Activated CD8-positive, alpha-beta T cell treated with anti-CD3 and anti-CD28 coated beads for 36 hours (primary cell): ENCODE measurements at places on chromosomes 1 and 21.

DNA sequence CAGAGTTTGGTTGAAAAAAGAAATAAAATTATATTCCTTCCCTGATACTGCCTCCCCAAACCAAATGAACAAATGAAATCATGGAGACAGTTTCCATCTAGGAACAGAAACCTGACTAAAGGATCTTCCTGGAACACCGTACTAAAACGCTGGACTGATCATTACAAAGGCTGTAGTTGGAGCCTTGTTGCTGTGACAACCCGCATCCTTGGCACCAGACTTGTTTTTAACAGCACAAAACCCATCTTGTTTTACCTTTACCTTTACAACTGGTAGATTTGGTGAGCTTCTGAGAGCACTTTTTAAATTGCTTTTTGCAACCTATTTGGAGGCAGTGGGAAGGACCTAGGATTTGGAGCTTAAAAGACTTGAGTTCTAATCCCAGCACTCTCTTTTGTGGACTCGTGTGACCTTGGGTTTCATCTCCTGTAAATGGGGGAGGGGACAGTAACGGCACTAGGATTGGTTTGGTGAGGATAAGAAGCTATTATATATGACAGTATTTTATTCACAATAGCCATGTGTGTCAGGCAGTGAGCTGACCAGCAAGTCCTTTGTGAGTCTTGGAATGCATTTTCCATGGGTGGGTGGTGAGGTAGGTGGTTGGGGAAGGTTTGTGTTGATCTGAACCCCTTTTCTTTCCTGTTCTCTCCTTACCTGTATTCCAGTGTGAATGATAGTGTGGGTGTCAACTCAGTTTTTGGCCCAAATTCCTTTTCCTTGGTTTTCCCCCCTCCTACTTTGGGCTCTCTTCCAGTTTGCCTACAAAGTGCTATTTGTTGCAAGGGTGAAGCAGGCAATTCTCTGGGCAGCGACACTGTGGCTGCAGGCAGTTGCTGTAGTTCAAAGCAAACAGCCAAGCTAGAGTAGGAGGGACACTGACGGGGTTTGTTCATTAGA, 12.6 kb downstream of the LRRC8D start:
- DNase-seq, result no peak
- H3K4me1 ChIP-seq, result peaks cover 16% of the 10 kb centered on the region
- no peak overlapping the region for H3K4me3 ChIP-seq
- no peaks in the 10 kb centered on the region for H3K36me3 ChIP-seq
- H3K27me3 ChIP-seq, result no peaks in the 10 kb centered on the region

DNA sequence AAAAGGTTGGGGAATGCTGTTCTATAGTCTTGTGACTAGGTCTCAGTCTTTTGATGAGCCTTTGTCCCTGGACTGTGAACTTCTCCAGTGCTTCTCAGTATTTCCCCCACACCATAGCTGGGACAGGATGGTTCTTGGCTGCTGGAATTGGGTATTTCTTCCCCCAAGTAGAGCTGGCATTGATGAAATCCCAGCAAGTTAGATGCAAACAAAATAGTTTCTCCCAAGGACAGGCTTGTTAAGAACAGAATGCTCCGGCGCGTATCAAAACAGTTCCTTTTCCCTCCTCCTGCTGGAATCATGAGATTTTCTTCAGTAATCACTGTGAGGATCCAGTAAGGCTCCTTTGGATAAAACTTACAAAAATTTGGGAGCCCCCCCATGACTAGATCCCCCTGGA, 162.6 kb downstream of the PIK3R3 start:
- no peaks in the 10 kb centered on the region for H3K4me1 ChIP-seq
- no peak overlapping the region for H3K4me3 ChIP-seq
- DNase-seq, result no peak
- no peaks in the 10 kb centered on the region for H3K36me3 ChIP-seq
- no peaks in the 10 kb centered on the region for H3K27me3 ChIP-seq
- H3K27ac ChIP-seq, result no peak overlapping the region

- H3K27me3 ChIP-seq, result peaks cover 37% of the 10 kb centered on the region
- H3K4me1 ChIP-seq, result peaks cover 7% of the 10 kb centered on the region
- H3K27ac ChIP-seq, result no peak overlapping the region
- H3K4me3 ChIP-seq, result no peak overlapping the region
- peak; percentile 33 for DNase-seq
Measured at GRCh38 chr21:41170442-41170841, 2.5 kb downstream of the BACE2 start.

GRCh38 chr1:61056196-61056572, 26.2 kb upstream of the NFIA start:
- H3K4me3 ChIP-seq, result peak overlapping the region; percentile 78
- no peak for DNase-seq
- H3K27ac ChIP-seq, result no peak overlapping the region
- peaks cover 30% of the 10 kb centered on the region for H3K4me1 ChIP-seq
- H3K27me3 ChIP-seq, result peaks cover 64% of the 10 kb centered on the region
- no peaks in the 10 kb centered on the region for H3K36me3 ChIP-seq

GRCh38 chr1:6260961-6261614, at the start of gene GPR153:
Gene GPR153 (minus strand): TSS chr1:6261098. CDS start chr1:6254905, 6,193 bp downstream.
- no peak within 1 kb of the TSS for H3K27ac ChIP-seq
- no peaks in the 10 kb centered on the region for H3K36me3 ChIP-seq
- H3K4me1 ChIP-seq, result peaks cover 4% of the 10 kb centered on the region
- peaks cover 16% of the 10 kb centered on the region for H3K27me3 ChIP-seq
- peak within 1 kb of the TSS; percentile 33 for H3K4me3 ChIP-seq

GRCh38 chr1:59532102-59532501, 235.2 kb downstream of the FGGY start:
- H3K27ac ChIP-seq, result no peak overlapping the region
- no peaks in the 10 kb centered on the region for H3K27me3 ChIP-seq
- H3K4me1 ChIP-seq, result no peaks in the 10 kb centered on the region
- H3K36me3 ChIP-seq, result peaks cover 2% of the 10 kb centered on the region
- no peak for DNase-seq
- no peak overlapping the region for H3K4me3 ChIP-seq

DNA sequence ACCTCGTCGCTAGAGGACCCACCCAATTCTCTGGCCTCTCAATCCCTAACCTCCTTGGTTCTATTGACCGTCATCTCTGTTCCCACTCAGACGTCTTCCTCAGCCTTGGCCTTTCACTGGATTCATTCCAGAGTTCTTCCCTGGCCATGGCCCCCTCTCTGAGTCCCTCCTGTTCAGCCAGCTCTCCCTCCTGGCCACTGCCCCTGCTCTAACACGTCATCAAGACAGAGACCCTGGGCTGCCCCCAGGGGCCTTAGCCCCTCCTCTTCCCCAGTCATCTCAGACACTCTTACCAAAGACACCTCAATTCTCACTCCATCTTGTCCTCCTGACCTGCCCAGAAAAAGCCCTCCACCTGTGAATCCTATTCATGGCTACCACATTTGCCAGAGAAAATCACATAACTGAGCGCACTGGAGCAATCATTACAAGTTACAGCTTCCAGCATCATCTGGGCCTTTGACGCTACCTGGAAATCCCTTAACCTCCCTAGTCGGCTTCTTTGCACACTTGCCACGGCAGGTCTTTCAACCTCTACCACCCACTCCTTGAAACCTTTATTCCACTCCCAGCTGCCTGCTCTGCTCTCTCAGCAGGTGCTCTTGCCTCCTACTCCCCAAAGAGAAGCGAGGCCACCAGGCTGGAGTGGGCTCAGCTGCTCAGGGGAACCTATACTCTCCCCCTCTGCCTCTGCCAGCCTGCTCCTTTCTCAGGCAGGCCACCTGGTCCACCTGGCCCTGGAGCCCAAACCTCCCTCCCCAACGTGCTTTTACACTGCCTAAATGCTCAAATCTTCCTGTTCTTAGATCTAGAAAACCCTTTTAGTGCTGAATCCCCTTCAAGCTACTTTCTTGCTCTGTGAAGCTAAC, 14.0 kb downstream of the DCST2 start:
- peaks cover 4% of the 10 kb centered on the region for H3K27me3 ChIP-seq
- DNase-seq, result no peak
- H3K36me3 ChIP-seq, result peaks cover 8% of the 10 kb centered on the region
- no peak overlapping the region for H3K27ac ChIP-seq
- no peak overlapping the region for H3K4me3 ChIP-seq

- H3K4me3 ChIP-seq, result no peak overlapping the region
- H3K4me1 ChIP-seq, result peaks cover 29% of the 10 kb centered on the region
- DNase-seq, result no peak
- no peaks in the 10 kb centered on the region for H3K27me3 ChIP-seq
- peak overlapping the region; percentile 59 for H3K27ac ChIP-seq
- H3K36me3 ChIP-seq, result peaks cover 27% of the 10 kb centered on the region
Measured at GRCh38 chr1:109624201-109625010, 4.8 kb downstream of the AMPD2 start.

GRCh38 chr21:41011951-41012366, 156.0 kb upstream of the BACE2 start:
- H3K27ac ChIP-seq, result no peak overlapping the region
- DNase-seq, result no peak
- H3K36me3 ChIP-seq, result no peaks in the 10 kb centered on the region
- no peaks in the 10 kb centered on the region for H3K4me1 ChIP-seq
- peaks cover 7% of the 10 kb centered on the region for H3K27me3 ChIP-seq

GRCh38 chr1:230570724-230571360, 71.4 kb upstream of the COG2 start:
- DNase-seq, result no peak
- no peak overlapping the region for H3K4me3 ChIP-seq
- no peaks in the 10 kb centered on the region for H3K36me3 ChIP-seq
- peaks cover 19% of the 10 kb centered on the region for H3K27me3 ChIP-seq

DNA sequence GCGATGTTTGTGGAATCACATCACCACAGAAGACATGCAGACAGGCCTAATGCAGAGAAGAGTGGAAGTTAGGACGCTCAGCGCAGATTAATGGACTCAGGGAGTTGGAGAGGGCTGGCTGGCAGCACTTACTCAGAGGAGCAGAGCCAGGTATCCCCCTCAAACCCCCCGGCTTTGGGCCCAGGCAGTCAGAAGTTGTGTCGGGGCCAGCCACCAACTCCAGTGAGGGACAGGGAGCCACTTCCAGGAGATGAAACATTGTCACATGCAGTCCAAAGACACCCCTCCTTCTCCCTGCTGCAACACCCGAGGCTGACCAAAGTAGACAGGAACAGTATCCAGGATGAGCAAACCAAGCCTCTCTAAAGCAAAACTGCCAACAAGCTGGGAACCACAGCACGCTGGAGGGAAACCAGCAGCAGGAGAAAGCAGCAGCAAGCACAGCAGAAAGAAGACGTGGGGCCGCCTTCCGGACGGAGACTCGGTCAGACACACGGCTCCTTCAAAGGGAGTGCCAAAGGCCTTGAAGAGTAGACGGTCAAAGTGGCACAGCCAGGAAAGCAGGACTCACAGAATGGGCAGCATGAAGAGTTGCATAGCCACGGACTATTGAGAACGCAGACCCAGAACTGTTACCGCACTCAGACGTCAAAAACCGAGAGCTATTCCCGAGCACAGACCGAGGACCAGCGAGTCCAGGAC, 149.3 kb downstream of the PCBP3 start:
- no peaks in the 10 kb centered on the region for H3K4me1 ChIP-seq
- no peak overlapping the region for H3K27ac ChIP-seq
- no peak overlapping the region for H3K4me3 ChIP-seq
- H3K36me3 ChIP-seq, result no peaks in the 10 kb centered on the region

- peak; percentile 57 for DNase-seq
- H3K4me3 ChIP-seq, result no peak overlapping the region
- no peaks in the 10 kb centered on the region for H3K36me3 ChIP-seq
- H3K4me1 ChIP-seq, result peaks cover 18% of the 10 kb centered on the region
- H3K27me3 ChIP-seq, result peaks cover 46% of the 10 kb centered on the region
Measured at GRCh38 chr1:158248118-158248517, 6.1 kb upstream of the CD1A start.

- DNase-seq, result no peak
- H3K27me3 ChIP-seq, result no peaks in the 10 kb centered on the region
- no peaks in the 10 kb centered on the region for H3K36me3 ChIP-seq
- H3K4me3 ChIP-seq, result no peak overlapping the region
- no peak overlapping the region for H3K27ac ChIP-seq
Measured at GRCh38 chr1:245014247-245015029, 140.3 kb upstream of the KIF26B start.

- no peaks in the 10 kb centered on the region for H3K36me3 ChIP-seq
- no peaks in the 10 kb centered on the region for H3K27me3 ChIP-seq
- no peaks in the 10 kb centered on the region for H3K4me1 ChIP-seq
- H3K27ac ChIP-seq, result no peak overlapping the region
- H3K4me3 ChIP-seq, result no peak overlapping the region
Measured at GRCh38 chr21:16426936-16427335, 697.2 kb downstream of the USP25 start.

DNA sequence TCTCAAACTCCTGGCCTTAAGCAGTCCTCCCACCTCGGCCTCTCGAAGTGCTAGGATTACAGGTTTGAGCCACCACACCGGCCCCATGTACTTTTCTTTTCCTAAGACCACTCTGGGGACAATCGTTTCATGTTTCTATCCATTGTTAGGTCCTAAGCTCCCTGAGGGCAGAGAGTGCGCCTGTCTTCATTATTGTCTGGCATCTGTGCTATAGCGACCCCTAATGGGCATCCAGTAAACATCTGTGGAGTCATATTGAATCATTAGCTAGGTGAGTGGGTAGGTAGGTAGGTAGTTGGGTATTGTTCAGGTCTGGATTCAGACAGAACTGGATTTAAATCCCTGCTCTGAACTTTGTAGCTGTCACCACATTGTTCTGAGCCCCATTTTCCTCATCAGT, 66.1 kb downstream of the TMEM53 start:
- no peaks in the 10 kb centered on the region for H3K4me1 ChIP-seq
- H3K27ac ChIP-seq, result no peak overlapping the region
- DNase-seq, result no peak
- H3K4me3 ChIP-seq, result no peak overlapping the region
- H3K36me3 ChIP-seq, result no peaks in the 10 kb centered on the region

DNA sequence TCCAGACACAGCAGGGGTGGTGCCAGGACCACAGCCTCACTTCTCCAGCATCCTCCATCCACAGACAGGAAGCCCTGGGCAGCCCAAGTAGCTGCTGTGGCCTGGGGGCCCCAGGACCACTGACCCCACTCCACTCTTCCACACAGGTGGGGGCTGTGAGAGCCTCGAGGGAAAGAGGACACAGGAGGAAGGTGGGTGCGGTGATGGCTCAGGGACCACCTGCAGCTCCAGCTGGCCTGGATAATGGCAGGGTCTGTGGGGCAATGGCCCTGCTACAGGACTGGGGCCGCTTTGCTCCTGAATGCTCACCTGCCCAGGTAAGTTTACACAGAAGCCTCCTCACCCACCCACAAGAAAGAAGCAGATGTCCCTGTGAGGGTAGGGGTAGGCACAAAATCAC, 18.3 kb upstream of the PRSS38 start:
- no peaks in the 10 kb centered on the region for H3K27me3 ChIP-seq
- DNase-seq, result no peak
- no peak overlapping the region for H3K4me3 ChIP-seq
- H3K4me1 ChIP-seq, result no peaks in the 10 kb centered on the region
- no peaks in the 10 kb centered on the region for H3K36me3 ChIP-seq

DNA sequence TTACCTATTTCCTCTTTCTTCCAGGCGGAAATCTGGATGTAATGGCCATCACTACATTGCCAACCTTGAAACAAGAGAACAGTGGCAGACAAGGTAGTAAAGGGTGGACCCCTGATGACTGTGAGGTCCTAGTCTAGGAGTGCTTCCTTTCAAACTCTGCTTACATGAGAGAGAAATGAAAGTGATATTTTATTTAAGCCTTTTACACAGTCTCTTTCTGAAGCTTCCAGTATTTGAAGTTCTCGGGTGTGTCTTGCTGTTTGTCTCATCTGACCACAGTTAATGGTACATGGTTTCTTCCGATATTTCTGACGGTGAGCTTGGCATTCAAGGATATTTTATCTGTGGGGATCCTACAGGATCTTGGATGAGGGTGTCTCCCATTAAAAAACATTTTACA, 215.2 kb downstream of the SLC45A1 start:
- H3K27ac ChIP-seq, result peak overlapping the region; percentile 73
- peaks cover 25% of the 10 kb centered on the region for H3K4me1 ChIP-seq
- DNase-seq, result no peak
- H3K27me3 ChIP-seq, result no peaks in the 10 kb centered on the region
